Astrocyte of the hippocampus (primary cell): ENCODE measurements at places on chromosomes 11 and 22.
A peak's percentile ranks its signal among the peaks of the same experiment; 100 is the strongest.

DNA sequence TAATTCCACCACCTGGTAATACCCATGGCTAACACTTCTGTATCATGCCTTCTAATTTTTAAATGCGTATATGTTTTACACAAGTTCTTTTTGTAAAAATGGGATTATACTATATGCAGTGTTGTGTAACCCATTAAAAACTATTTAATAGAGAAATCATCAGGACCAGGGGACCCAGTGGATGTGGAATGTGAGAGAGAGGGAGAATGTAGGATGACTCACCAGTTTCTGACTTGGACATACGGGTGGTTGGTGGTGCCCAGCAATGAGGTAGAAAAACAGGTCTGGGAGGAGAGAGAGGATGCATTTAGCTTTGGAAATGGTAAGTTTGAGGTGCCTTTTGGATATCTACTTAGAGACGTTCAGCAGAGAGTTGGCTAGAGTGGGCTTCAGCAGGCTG is 112.0 kb upstream of the TBCEL start:
- no peak for DNase-seq

GRCh38 chr11:9718147-9718546 is 54.3 kb downstream of the SWAP70 start:
- no peak for DNase-seq

DNA sequence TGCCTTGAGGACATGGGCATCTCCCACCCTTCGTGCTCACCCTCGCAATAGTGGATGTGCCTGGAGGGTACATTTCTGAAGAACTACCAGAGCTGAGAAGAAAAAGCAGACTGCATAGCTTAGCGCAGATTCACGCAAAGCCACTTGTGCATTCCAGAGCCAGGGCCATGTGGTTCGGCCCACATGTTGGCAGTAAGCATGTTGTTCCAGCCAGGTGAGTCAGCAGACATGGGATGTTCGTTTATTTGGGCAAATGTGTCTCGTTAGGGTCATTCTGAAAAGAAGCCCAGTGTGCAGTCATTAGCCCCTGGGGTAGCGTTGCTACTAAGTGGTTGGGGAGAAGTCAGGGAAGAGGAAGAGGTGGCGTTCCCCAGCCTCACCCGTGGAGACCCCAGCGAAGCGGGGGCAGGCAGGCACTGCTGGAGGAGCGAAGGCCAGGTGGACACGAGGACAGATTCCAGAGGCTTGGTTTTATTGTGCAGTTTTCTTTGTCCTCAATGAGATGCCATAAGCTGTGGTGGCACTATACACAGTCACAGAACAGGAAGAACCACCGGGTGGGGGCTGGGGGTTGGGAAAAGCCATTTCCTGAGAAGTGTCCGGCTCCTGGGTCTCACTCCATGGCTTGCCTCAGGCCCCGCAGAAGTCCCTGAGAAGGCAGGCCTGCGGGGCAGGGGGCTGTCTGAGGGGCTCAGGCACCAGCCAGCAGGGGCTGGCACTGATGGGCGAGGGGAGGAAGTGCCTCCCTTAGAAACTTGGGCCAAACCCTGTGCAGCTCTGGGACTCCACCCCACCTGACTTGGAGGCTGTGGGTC is 5.0 kb downstream of the THY1 start:
- DNase-seq: peak; percentile 94

DNA sequence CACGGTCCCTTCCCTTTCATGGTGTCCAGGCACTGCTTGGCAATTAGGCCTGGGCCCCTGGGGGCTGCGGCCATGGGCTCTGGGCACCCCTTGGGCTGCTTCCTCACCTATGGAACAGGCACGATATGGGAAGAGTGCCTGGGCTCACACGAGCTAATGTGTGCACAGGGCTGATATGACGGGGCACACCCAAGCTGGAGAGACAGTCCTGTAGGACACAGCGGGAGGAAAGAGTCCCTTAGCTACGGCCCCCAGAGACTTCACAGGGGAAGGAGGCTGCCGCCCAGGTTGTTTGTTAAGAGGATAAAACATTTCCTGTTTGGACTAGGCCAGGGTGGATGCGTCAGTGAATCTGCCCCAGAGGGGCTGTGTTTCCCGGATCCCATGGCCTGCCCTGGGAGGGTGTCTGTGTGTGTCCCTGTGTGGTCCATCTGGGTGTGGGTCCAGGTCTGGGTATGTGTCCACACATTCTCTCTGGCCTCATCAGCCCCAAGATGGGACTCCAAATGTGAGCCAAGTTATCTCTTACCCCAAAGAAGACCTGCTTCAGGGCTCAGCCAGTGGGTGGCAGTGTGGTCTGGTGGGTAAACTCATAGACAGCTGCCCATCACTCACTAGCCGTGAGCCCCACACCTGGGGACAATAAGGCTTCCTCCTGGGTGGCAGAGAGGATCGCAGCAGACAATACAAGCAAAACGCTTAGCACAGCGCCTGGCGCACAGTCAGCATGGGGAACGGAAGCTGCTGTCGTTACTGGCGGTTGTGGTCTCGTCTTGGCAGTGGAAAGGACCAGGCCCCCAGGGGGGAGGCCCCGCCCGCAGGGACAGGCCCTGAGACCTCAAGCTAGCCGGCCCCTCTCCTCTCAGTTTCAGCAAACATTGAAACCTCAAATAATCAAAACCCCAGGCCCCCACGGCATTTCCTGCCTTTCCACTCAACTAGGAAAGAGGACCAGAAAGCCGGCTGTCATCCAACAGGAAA is 3.2 kb upstream of the EMID1 start:
- peak; percentile 68 for DNase-seq
